Left lung (tissue), 14 donors: ENCODE measurements at places on chromosomes 11 and 22.
A peak's percentile ranks its signal among the peaks of the same experiment; 100 is the strongest.

DNA sequence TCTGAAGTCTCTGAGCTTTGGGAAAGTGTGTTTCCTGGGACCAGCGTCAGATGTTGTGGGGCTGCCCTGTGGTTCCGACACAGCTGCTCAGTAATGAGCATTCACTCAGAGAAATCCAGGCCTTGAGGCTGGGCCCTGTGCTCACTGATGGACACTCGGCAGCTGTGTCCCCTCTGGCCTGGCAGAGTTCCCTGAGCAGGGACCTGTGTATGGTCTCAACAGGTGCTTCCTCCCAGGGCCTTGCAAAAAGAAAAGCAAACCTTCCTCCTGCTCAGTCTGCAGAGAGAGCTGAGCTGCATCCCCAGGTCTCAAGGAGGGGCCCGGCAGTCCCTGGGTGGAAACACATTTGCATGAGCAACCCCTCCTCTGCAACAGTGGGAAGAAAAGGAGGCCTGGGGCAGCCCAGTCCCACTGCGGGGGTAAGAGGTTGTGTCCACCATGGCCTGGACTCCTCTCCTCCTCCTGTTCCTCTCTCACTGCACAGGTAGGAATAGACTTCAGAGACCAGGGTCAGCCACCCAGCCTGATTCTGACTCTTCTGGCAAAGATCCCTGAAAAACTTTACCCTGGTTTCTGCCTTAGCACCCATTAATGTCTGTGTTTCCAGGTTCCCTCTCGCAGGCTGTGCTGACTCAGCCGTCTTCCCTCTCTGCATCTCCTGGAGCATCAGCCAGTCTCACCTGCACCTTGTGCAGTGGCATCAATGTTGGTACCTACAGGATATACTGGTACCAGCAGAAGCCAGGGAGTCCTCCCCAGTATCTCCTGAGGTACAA lies 131.2 kb downstream of the VPREB1 start:
- DNase-seq, result no peak

DNA sequence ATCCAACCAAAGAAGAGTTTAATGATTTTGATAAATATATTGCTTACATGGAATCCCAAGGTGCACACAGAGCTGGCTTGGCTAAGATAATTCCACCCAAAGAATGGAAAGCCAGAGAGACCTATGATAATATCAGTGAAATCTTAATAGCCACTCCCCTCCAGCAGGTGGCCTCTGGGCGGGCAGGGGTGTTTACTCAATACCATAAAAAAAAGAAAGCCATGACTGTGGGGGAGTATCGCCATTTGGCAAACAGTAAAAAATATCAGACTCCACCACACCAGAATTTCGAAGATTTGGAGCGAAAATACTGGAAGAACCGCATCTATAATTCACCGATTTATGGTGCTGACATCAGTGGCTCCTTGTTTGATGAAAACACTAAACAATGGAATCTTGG lies 23.9 kb downstream of the KDM4D start:
- DNase-seq, result no peak

GRCh38 chr11:18455686-18456372 lies at the start of gene LDHAL6A:
Gene LDHAL6A, plus strand, starts transcription at chr11:18455856. Its CDS starts 825 bp downstream, at chr11:18456681.
- DNase-seq, result no peak

DNA sequence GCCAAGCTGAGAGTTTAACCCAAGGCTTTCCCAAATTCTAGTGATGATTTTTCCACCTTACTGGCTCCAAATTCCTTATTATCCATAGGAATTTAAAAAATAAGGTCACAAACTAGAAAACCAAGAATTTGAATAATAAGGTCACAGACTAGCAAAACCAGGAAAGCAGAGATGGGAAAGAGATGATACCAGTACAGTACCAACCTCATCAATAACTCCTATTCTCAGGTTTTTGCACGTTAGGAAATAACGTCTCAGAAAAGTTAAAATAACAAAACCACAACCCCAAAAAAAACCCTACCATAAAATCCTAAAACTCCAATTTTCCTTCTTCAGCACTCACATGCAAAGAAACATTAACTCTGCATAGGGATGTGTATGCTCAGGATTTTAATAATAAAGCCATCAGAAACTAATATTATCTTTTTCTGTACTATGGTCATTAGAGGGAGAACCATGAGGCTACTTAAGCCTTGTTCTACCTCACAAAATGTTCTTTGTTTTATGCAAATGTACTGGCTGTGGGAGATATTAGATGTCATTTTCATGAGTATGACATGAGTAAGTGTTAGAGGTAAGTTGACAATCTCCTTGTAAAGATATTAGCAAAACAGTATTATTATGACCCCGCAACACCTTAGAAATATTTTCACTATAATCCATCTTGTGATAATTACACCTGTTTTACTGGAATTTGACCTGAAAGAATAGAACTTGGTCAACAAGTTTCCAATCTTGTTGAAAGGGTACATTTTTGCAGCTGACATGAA lies 16.1 kb upstream of the EED start:
- DNase-seq, result no peak

GRCh38 chr22:50270666-50271394 lies 650 bp upstream of the MAPK11 start:
- no peak for DNase-seq

GRCh38 chr22:23212061-23213021 lies 32.0 kb downstream of the BCR start:
- DNase-seq, result no peak

DNA sequence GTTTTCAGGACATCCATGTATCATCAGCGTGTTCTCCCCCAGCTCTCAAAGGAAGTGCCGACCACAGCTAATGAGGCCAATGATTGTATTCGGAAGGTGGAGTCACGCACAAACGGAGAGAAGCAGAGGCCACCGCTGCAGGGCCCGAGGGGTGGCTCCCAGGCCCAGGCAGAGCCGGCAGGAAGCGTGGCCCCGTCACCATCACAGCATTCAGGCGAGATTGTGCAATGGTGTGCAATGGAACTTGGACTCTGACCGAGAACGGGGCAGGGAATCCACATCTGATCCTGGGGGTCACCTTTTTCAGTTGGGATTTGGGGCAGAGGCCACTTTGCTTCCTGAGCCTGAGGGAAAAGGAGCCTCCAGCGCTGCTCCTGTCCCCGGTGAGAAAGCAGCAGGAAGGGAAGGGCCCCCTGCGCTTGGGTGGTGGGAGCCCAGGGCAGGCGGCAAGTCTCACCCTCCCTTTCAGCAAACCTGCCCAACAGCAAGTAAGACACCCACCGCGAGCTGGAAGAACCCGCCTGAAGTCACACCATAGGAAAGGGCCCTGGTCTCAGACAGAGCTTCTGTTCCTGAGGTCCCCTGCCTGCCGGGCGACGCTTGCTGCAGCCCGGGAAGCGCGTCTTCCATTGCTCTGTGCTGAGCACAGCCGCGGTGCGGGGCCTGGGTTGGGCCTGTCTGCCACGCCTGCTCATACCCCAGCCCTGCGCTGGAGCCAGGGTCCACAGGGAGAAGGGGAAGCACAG lies 1430.7 kb downstream of the BRD1 start:
- DNase-seq, result no peak

DNA sequence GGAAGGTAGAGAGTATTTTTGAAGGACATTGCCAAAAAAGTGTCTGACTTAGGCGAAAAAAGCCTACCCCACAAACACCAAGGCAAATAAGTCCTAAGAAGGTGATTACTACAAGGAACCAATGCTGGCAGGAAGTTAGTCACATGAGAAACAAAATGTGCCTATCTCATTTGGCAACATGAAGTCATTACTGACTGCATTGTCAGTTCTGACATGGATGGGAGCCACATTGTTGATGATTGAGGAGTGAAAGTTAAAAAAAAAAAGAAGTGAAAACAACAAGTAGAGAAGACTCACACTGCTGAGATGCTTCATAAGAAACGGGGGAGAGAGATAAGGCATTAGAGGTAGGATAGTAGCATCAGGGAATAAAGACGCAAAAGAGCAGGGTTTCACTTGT lies 141.5 kb upstream of the FAT3 start:
- no peak for DNase-seq

GRCh38 chr22:23084453-23085350 lies 14.4 kb downstream of the GNAZ start:
- DNase-seq, result no peak

GRCh38 chr11:86743223-86744118 lies 56.9 kb upstream of the PRSS23 start:
- DNase-seq, result no peak

- no peak for DNase-seq
Observed at GRCh38 chr11:122025757-122026156, 90.3 kb downstream of the BLID start.

- no peak for DNase-seq
Observed at GRCh38 chr11:91023731-91024130, 800.9 kb upstream of the CHORDC1 start.

DNA sequence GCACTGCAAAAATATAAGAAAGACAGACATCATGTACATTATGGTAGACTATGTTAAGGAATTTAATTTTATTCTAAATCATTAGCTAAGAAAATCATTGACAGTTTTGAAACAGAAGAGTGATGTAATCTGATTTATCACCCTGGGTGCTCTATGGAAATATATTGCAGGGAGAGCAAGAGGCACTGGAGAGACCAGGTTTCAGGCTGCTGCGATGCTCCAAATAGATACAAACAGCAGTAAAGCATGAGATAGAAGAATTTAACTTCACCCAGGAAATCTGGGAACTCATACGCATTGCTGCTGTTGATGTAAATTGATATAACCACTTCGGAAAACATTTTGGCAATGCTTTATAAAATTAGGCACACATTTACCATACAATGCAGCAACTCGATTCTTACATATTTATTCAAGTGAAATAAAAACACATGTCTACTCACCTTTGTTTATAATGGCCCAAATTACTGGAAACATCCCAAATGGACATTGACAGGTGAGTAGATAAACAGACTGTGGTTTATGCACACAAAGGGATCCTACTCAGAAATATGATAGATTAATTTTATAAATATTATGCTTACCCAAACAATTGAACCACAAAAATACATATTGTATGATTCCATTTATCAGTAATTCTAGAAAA lies 535.1 kb upstream of the CHORDC1 start:
- DNase-seq, result no peak

- DNase-seq, result no peak
Observed at GRCh38 chr22:43858156-43858895, 4.0 kb downstream of the SULT4A1 start.

GRCh38 chr11:11978792-11979487 lies 29.5 kb downstream of the DKK3 start:
- peak; percentile 87 for DNase-seq

DNA sequence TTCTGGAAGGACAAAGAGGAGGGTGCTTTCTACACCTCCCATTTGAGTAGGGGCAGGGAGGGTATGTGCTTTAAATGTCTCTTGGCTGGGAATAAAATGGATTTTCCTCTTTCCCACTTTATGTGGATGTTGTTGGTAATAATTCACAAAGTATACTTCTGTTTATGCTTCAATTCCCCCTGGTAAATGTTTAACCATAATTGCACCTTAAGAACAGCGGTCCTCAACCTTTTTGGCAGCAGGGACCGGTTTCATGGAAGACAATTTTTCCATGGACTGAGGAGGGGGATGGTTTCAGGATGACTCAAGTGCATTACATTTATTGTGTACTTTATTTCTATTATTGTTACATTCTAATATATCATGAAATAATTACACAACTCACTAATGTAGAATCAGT lies 4.0 kb upstream of the TP53AIP1 start:
- no peak for DNase-seq

DNA sequence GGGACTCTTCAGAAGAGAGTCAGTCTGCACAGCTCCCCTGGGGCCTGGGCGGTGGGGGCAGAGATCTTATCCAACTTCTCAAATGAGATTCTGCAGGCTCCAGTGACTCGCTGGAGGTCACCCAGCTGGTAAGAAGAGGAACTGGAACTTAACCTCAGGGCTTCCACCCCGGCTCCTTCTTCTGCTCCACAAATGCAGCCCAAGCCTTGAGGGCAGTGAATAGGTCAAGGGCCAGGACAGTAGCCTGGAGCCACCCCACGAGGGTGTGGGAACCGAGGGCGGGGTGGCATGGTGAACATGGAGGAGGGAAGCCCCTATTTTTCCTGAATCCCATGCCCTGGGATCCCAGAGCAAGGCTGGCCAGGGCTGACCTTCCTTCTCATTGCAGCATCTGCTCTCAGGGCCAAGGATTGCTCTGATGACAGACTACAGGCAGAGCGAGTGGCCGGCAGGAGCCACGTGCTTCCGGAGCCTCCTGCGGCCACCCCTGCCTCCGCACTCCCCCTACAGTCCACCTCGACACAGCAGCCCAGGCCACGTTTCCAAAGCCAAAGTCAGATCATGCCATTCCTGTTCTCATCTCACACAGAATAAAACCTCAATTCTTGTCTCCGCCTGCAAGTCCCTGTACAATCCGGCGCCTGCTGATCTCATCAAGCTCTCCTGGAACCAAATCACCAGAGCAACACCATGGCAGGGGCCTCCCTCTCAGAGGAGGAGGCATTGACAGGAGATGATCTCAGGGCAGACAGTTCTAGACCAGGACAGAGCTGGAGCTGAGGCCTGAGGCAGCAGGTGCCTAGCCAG lies 21.1 kb upstream of the UPK3A start:
- DNase-seq, result no peak

DNA sequence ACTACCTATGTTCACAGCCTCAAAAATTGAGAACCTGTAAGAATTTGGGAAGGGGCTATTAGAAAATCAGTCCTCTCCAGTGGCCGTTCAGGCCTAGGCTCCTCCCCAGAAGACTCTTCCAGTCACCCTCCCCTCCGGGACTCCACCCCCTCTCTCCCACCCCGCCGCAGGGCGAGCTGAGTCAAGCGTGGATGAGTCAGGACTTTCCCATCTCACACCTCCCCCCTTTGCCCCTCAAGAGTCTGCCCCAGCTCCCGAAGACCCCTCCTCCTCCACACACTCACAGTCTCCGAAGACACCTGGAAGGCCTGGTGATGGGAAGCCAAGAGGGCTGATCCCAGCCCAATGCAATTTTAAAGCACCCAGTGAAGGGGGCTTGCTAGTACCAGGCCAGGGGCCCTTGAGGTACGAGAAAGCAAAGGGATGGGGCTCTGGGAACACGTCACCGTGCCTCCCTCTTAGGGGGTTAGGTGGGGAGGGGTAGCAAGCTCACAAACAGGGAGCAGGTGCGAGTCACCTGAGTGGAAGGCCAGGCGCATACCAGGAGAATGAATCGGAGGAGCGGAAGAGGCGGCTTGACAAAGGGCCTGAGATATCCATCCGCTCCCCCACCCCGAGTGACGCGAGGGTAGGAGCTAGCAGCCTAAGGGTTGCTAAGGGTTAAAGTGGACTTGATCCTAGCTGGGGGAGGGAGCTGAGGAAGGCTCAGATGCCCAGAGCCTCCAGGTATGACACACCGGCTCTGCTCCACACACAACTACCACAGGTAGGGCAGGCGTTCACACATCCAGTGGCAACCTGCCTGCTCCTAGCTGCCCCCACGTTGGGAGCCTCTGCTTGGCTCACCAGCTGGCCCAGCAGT lies 13.6 kb downstream of the BCL9L start:
- DNase-seq, result peak; percentile 91

GRCh38 chr22:43910178-43910695 lies 13.4 kb upstream of the PNPLA3 start:
- no peak for DNase-seq
